ENCODE measurements at places on chromosomes 2 and 18. TPM values are rescaled to one million over a fixed set of nuclear protein-coding genes. Genes with fewer than 3 reads are reported as not detected.

The PARD3B gene
- 3.8 TPM for total RNA-seq

The HMSD gene
- total RNA-seq: not detected

The ANKRD12 gene
- 212 TPM for total RNA-seq

The RUFY4 gene
- 1.5 TPM for total RNA-seq

The FAM237A gene
- total RNA-seq: not detected

The C2orf74 gene
- total RNA-seq: 21.3 TPM

The CREG2 gene
- not detected for total RNA-seq
